ENCODE measurements at places on chromosomes 3 and 15.

DNA sequence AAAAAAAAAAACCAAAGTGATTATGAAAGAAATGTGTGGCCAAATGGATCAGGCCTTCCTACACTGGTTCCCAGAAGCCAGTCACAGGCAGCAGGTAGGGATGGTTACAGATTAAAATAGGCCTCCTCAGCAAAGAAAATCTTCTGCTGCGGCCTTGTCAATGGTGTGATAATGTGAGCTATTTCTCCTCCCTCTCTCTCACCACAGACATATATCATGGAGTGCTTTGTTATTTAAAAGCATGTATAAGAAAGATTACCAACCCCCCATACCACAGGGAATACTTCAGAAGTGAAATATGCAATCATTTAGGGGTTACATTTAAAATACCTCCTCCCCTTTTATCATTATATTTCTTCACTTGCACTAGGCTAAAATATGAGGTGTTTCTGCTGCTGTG is 32.2 kb upstream of the LRTM1 start:
- DNase-seq = no peak

DNA sequence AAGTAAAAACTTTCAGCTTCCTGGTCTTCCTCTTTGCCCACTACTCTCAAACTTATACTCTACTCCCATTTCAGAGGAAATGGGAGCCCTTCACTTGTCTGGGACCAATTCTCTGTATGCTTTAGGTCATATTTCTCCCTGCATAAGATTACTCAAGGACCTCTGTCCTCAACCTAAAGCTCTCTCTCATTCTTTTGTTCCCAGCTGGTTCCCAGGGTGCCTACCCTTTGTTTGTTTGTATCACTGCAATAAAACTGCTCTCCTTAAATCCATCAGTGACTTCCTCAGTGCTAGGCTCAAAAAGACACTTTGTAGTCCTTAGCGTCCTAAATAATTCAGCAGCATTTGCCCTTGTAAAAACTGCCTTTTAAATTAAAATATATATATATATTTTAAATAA is 2.9 kb downstream of the NGRN start:
- DNase-seq = no peak

GRCh38 chr15:42704492-42704926 is 32.4 kb downstream of the CDAN1 start:
- DNase-seq = peak; percentile 40

DNA sequence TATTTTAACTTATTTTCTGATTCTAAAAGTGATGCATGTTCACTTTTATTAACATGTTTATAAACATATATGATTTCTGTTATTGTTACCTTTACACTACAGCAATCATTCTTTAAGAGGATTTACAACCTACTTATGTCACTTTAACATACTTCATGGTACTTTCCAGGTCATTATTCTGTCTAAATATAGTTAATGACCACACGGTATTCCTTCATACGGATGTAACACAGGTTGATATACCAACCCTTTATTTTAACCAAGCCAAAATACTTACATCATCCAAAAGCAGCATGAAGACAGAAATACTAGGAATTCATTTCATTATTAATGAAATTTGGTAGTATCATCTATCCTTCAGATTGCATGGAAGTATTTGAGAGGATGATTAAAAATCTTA is 18.6 kb downstream of the PIK3R4 start:
- DNase-seq = no peak

DNA sequence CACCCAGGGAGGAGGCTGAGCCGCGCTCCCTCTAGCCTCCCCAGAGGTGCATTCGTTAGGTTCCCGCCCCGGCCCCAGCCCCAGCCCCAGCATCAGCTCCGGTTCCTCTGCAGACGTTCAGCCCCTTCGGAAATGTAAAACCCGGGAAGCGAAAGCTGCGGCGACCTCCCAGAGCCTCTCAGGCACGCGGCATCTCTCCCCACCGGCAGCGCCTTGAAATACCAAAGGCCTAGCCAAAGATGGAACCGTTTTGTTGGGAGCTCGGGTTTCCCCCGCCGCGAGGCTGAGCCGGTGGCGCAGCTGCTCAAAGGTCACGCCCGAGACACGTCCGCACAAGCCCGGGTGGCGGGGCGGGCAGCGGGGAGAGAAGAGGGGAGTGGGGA is 77.8 kb upstream of the HES1 start:
- peak; percentile 17 for DNase-seq

DNA sequence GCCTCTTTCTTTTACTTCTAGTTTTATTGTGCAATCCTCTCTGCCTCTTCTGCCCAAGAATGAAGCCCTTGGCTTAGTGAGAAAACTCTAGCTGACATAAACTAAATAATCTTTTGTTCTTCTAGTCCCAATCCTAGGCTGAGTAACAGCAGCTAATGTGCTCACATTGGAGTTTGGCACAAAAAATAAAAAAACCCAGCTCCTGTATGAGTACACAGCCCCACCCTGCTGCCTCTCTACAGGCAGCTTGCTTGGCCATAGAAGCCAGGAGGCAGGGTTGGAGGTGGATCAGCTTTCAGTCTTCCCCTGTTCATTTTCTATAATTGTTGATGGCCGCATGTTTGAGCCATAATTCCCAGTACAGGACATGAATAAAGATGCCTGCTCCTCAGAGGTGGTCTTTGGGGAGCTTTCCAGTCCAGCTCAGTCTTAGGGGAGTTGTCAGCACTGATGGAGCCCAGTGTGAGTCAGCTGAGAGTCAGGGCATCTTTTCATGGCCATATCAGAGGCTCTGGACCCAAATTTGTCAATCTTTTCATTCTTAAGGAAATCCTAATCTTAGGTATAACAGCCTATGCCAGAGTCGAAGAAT is 46.7 kb downstream of the RTP1 start:
- no peak for DNase-seq

DNA sequence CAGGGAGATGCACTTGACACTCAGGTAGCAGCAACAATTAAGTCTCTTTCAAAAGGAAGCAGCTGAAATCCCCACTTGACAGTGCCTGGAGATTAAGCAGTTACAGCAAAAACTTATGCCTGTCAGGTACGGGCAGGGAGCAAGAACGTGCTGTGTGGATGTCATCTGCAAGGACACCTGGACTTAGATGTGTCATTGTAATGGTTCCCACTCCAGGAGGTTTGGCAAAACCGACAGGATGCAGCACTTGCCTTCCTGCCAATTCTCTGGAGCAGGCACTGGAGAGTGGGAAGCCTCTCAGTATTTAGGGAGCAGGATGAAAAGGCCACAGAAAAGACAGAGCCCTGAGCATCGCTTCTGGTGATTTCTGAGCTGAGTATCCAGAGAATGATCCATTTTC is 292.4 kb downstream of the PDCD6IP start:
- no peak for DNase-seq

- DNase-seq = peak; percentile 32
These were observed 335.3 kb upstream of the NECTIN3 start for GRCh38 chr3:110736332-110736731.

DNA sequence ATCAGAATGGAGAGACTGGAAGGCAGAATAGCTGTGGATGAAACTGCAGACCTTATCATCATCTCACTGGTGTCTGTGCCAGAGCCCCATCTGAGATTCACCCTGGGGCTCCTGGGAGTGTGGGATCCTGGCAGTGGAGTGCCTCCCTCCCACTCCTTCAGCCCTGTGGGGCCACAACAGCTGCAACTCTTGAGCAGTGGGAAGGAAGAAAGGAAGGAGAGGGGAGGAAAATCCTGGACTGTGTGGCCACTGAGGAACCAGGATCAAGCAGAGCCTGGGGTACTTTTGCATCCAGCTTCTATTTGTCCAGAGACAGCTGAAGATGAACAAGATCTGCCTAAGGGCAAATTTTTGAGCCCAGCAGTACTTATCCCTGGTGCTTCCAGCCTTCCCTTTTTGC is 13.1 kb upstream of the ALDH1A2 start:
- DNase-seq = no peak

DNA sequence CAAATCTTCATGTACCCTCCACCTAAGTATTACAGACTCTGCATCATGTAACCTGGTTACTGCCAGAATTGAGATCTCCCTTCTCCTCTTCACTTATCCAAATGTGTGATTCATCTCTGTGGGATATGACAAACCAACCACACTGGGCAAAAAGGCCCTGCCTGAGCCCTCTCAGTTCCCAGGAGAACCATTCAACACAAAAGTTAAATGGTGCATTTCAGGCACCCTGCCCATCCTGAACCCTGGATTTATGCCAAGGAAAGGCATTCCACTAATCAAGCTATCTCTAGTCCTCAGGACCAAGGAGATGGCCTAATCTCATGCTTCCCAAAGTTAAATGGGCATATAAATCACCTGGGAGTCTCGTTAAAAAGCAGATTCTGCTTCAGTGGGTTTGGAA is 108.5 kb downstream of the TNIK start:
- DNase-seq = no peak

- no peak for DNase-seq
These were observed 158.9 kb downstream of the TAFA4 start for GRCh38 chr3:68773401-68773800.

GRCh38 chr3:125916376-125916978 is 52.5 kb upstream of the ROPN1B start:
- peak; percentile 86 for DNase-seq

DNA sequence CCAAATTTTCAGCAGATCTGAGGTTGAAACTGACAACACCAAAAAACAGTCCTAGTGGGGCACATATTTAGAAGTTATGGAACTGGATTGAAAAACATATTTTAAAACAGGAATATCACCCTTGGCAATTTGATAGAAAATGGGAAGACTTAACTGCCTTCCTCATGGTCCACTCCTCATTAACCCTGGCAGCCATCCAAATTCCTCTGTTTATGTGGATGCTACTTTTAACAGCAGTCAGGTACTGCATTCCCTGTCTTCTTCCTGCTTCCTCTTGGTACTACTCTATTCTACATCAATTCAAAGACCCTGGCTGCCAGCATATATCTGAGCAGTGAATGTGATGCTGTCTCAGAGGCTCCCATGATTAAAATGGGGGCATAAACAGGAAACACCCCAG is 54.3 kb downstream of the PDE8A start:
- DNase-seq = no peak

- DNase-seq = no peak
These were observed 134.6 kb downstream of the MEIS2 start for GRCh38 chr15:36965570-36966342.

GRCh38 chr15:67707520-67708283 is 117.6 kb upstream of the SKOR1 start:
- no peak for DNase-seq

DNA sequence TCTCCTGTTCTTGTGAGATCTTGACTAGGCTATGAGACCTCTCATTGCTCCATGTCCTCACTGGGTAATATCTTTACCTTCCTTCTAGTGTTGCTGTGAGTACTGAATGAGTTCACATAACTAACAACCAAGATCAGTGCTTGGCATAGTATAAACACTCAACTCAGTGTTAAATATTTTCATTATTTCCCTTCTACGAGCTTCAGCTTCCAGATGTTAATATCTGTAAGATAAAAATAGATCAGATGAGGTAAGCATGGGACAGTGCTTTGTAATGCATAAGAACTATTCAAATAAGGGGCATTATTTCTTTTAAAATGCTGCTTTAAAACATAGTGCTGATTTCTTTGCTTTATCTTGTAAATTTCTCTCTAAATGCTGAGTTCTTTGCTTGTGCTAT is 130.8 kb downstream of the DIPK2A start:
- no peak for DNase-seq

GRCh38 chr3:46707601-46708011 is 6.4 kb downstream of the TMIE start:
- DNase-seq = no peak

DNA sequence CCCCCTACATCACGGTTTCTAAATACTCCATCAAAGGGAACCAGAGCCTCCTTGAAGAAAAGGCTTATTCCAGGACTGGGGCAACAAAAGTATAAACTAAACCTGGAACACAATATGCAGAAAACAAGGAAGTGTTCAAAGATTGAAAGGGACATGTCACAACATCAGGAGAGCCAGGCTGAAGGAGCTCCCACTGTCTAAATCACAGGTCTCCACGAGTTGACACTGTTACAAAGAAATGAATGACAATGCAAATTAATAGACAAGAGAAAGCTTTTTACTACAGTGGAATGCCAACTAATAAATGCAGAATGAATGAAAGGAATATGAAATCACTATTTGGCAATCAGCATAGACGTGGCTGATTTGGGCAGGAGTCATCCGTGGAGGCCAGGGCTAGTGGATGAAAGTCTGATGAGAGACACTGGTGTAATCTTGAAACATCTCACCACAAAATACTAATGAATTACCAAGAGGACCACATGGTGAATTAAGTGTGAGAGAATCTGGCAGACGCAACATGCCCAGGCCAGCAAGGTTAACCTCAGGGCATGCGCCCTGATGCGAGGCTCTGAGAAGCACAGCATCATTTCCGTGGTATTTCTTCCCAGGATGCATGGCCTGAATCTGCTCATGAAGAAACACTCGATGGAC is 123.8 kb upstream of the TJP1 start:
- no peak for DNase-seq

GRCh38 chr15:36617529-36618196 is 38.2 kb downstream of the CDIN1 start:
- no peak for DNase-seq

- peak; percentile 40 for DNase-seq
These were observed 1.3 kb downstream of the ZNF710 start for GRCh38 chr15:90002428-90002844.

DNA sequence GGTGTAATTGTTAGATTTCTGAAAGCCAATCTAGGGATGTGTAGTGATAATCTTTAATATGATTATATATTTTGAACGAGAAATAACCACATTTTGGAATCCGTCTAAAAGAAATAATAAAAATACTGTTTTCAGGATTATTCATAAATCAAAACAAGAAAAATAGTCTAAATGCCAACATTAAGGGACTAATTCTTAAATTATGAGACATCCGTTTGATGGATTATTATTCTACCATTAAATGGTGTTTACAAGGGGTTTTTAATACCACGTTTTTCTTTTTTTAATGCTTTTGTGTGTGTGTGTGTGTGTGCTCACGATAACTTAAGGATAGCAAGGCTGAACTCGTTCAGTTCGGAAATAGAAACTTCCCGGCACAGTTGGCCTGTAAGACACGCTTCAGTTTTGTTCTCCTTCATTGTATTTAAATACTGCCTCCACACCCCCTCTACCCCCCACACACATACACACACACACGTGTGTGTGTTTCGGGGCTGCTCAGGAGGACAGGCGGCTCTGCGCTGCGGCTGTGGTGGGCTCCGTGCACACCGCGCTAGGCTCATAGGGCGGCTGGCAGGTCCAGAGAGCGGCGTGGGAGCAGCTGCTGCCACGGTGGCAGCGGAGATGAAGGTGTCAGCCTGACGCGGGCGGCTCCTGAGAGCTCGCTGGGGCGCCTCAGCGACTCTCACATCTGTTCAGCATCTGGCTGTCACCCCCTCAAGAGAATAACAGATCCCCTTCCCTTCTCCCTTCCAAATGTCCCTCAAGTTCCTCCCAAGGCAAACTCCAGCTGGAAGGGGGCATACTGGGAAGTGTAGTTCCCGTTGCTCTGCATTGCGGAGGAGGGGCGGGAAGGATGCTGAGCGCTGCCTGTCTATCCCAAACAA is 23.0 kb upstream of the ANP32A start:
- no peak for DNase-seq

All from Kasumi-1 (cell line).